Spleen (tissue), 13 donors: ENCODE measurements at places on chromosomes 1 and 21.

GRCh38 chr1:109819906-109820305, 56.2 kb upstream of the EPS8L3 start:
- DNase-seq: no peak

GRCh38 chr1:209601809-209602657, 18.5 kb downstream of the CAMK1G start:
- no peak for DNase-seq

DNA sequence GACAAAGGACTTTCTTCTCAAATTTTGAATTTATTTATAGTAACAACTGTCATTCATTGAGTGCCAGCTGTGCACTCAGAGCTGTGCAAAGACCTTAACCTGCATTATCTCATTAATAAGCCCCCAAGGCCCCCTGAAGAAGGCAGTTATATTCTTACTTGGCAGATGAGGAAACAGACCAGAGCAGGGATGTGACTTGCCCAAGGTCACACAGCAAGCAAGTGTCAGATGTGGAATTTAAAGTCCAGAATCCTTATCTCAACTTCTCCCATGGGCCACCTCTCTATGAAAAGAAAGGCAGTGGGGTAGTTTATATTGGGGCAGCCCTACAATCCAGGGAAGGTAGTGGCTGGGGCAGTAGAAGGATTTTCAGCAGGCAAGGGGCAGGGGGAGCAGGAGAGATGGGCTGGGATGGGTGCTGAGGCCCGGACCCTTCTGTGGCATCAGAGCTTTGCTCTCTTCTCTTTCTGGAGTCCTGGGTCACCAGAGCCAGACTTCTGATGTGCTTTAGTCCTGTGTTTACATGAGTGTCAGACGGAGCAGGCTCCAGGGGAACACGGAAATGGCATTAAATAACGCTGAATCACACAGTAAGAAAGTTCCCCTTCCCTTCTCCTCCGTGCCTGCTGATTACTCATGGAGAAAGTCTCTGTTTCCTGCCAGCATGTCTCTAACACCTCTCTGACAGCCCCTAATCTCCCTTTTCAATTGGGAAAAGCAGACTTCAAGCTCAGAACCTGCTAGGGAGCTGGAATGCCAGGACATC, 39.5 kb downstream of the EPHB2 start:
- no peak for DNase-seq

DNA sequence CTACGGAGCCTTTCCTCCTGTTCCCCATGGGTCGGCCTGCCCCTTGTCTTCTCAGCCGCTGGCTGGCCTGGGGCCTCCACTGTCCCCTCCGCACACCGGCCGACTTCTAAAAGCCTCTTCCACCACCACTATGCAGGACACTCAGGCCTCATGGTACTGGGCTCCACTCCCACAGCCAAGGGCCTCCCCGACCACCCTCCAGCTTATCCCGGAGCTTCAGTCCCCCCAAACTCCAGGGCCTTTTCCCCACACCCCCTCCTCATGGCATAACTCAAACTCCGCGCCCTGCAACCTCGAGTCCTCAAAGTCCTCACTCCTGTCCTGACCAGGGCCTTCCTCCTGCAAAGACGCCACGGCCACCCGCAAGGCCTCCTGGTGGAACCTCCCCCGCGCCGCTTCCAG, 2.0 kb downstream of the LRRC41 start:
- DNase-seq: no peak

DNA sequence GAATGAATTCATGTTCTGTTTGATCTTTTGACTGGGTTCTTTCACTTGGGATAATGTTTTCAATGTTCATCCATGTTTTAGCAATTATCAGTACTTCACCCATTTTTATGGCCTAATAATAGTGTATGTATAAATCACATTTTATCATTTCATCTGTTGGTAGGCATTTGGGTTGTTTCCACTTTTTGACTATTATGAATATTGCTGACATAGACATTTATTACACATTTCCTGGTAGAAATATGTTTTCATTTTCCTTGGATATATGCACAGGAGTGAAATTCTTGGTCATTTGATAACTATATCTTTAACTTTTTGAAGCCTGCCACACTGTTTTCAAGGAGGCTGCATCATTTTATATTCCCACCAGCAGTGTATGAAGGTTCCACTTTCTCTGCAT, 79.8 kb downstream of the AXDND1 start:
- no peak for DNase-seq

DNA sequence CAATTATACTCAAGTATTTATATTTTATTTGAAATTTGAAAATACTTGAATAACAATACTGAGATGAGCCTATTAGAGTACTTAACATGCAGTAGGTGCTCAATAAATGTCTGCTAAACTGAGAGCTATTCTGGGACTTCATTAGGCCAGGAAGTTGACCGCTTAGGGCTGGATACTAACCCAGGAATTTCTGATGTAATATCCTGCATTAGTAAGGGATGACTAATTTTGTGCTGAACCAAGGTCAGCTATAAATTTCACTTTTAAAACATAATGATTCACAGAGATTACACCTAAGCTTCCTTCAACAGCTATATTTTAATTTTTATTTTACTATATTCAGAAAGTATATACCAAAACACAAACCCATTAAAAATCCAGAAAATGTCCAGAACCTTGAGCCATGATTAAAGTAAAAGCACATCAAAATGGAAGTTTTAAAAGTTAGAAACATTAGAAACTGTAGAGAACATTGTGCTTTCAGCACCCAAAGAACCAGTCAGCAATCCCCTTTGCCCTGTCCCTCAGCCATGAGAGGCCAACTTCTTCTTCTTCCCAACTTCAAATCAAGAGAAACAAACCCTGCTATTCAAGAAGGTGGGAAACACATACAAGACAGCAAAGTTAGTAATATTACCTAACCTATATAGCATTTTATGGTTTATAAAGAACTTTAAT, 35.4 kb downstream of the WNT2B start:
- DNase-seq: no peak

GRCh38 chr21:44687671-44688070, 5.7 kb upstream of the KRTAP12-1 start:
- no peak for DNase-seq
